Activated T-helper 1 cell treated with anti-CD3 and anti-CD28 coated beads, Interleukin-2, amount 50 U/mL, for 16 hours (primary cell): ENCODE measurements at places on chromosomes 7 and 10.

DNA sequence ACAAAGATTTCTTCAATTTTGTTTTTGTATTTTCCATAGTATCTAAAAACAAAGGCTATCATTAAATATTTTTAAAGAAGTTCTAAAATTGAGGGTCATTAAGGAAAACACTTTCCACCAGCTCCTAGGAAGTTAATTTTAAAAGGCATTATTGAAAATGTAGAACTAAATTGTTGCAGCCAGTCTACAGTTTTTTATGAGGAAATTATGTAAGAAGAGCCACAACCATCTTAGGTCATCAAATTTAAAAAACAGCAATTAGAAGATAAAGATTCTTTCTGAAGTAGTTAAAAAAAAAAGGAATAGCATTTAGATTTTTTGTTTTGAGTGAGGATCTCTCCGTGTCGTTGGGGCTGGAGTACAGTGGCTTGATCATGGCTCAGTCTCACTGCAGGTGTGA, 161.7 kb downstream of the NRBF2 start:
- DNase-seq: no peak

DNA sequence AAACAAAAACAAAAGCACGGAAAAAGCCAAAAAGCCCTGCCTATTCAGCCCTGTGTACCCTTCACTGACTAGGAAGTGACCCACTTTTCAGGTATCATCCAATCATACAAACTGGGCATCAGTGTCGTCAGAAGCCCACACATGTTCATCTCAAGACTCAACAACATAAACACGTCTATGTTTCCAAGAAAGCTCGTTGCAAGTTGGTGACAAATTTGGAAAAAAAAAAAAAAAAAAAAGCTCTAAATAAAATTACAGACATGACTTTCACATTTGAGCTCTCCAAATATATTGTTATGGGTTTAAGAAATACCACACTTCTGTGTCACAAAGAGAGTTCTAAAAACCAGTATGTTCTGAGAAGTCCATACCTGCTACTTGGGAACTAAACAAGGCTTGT, 204.7 kb upstream of the KLF14 start:
- DNase-seq: no peak

DNA sequence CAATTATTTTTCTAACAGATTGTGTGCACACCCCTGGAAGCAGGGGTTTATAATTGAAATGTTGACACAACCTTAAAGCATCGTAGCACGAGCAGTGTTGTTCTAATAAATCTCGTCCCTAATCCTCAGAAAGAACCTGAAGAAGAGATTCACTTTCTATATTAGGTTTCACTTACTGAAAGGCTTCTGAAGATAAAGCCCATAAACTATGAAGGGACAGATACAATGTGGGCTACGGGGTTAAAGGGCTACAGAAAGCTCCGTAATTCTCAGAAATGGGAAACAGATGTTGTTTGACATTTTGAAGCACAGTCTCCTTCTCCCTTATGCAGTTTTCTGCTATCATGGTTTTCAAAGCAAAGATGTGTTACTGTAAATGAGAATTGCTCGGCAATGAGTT, 479.6 kb downstream of the GATA3 start:
- no peak for DNase-seq

DNA sequence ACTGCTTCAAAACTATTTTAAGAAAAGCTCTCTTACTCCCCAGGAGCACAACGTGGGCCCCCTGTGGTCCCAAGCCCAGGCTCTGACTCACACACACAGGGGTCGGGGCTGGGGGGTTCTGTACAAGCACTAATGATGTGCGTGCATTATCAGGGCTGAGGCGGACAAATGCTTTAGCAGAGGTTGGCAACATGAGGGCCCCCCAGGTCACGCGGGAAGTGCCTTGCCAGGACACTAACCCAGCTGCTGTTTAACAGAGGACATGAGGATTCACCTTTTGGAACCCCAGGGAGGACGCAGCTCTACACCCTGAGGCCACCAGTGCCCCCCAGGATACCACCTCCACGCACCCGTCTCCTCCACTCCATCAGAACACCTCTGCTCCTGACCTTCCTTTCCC, 342.8 kb downstream of the DNAJB6 start:
- no peak for DNase-seq

- no peak for DNase-seq
These were observed 66.8 kb downstream of the PCGF5 start for GRCh38 chr10:91287276-91287675.

- no peak for DNase-seq
These were observed 4.5 kb downstream of the DMTF1 start for GRCh38 chr7:87156709-87157108.
